NCI-H187 (cell line): ENCODE measurements at places on chromosomes 3 and 15.

- DNase-seq: no peak
Measured at GRCh38 chr15:90337256-90337655, 14.8 kb upstream of the ZNF774 start.

DNA sequence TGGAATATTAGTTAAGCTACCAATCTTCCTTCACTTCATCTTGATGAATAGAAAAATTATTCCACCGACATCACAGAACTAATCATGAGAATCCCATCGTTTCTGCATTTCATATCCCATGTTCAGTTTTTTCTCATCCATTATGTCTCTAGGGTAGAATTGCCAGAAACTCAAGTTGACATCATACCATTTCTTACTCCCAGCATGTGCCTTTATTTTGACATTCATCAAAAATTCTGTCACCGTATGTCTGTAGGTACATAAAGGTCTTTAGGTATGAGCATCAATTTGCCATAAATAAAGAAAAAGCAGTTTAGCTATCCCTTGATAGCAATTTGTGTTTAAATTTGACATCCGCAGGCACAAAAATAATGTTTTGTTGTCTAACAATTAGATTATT lies 175.5 kb upstream of the ROBO2 start:
- DNase-seq: no peak

DNA sequence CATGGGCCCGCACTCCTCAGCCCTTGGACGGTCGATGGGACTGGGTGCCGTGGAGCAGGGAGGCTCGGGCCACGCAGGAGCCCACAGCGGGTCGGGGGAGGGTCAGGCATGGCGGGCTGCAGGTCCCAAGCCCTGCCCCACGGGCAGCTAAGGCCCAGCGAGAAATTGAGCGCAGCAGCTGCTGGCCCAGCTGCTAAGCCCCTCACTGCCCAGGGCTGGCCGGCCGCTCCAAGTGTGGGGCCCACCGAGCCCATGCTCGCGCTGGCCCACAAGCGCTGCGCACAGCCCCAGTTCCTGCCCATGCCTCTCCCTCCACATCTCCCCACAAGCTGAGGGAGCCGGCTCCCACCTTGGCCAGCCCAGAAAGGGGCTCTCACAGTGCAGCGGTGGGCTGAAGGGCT lies 259.4 kb downstream of the VGLL3 start:
- no peak for DNase-seq

DNA sequence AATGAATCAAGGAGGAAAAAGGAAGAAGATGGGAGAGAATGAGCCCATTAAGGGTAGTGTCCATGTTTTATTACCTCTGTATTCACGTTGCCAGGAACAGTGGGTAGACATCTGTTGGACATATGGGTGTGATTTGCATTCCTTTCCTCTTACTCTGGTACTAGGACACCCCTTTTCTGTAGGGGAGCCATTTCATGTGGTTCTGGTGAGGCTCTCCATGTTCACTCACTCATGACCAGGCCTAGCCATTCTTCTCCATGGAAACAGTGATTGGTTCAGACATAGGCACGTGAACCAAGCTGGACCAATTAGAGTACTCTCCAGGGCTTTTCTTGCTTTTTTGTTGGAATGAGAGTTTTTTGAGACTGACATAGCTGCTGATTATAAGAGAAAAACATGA lies 39.6 kb upstream of the PDCD6IP start:
- DNase-seq: no peak

- DNase-seq: no peak
Measured at GRCh38 chr15:57278439-57278838, 97.9 kb upstream of the CGNL1 start.

DNA sequence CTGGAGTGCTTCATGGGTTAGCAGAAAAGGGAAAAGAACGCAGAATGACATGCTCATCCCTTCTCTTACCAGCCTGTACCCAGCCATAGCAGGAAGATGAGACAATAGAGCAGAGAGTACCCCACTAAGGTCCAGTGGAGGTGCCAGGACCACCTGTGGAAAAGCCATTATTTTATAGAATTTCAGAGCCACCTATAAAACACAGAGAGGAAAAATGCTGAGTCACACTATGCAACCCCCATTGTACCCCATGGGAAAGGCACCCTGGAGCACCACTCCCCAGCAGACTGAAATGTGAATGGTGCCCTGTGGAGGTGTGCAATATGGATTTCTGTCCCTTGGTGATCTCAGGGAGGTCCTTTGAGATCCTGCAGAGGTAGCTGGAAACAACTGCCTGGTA lies 97.2 kb downstream of the HES1 start:
- DNase-seq: no peak

GRCh38 chr15:80404761-80405553 lies 775 bp downstream of the ARNT2 start:
- no peak for DNase-seq

DNA sequence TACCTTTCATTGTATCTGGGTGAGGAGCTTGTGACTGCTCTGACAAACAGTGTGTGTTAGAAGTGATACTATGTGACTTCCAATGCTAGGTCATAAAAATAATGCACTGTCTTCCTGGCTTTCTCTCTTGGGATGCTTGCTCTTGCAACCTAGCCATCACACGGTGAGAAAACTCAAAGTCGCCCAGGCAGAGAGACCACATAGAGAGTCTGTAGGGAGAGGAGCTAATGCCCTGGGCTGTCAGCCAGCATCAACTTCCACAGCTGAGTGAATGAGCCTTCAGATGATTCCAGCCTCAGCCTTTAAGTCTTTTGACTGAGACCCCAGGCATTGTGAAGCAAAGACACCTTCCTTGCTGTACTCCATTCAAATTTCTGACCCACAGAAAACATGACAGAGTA lies 220.6 kb upstream of the SGO1 start:
- no peak for DNase-seq

DNA sequence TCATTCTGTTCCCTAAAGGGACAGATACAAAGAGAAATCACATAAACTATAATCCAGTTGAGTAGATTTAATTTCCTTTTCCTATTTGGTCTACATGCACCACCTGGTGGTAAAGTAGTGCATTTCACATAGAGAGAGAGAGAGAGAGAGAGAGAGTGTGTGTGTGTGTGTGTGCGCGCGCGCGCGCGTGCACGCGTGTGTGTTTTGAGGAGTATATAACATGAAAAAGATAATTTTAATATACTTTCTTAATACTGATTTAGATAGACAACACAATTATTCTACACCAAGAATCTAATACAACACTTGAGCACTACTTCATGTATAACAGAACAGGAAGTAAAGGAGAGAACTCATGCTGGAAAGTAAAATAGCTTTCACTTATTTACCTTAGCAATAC lies 1.1 kb upstream of the FGF7 start:
- DNase-seq: no peak

GRCh38 chr15:62432702-62433398 lies 267.8 kb upstream of the C2CD4B start:
- DNase-seq: no peak

DNA sequence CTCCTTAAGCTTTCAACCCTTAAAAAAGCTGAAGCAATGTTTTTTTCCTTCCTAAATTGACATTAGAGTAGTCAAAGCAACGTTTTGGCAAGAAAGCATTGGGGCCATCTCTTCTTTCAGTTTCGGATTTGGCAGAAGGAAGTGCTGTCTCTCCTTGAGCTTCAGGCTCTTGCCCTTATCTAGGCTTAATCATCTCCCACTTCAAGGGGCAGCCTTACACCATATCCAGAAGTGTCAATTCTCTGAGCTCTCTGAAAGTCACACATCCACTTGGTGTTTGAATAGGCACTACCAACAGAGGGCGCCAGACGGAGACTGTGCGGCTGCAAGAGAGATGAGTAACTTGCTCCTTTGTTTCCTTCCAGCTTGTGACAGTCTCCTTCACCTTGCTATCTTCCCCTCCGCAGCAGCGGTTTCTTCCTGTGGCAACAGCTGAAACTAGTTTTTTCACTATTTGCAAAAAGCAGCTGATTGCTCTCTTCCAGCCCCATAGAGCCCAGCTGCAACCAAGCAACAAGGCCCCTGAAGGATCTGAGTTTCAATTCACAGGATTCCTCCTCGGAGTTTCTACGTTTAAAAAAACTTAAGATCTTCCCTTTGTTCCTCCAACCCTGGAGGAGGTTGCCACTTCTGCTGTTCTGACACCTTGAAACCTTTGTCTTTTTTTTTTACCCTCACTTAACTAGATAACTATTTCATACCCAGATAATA lies 147.0 kb upstream of the SLCO3A1 start:
- DNase-seq: peak; percentile 42

DNA sequence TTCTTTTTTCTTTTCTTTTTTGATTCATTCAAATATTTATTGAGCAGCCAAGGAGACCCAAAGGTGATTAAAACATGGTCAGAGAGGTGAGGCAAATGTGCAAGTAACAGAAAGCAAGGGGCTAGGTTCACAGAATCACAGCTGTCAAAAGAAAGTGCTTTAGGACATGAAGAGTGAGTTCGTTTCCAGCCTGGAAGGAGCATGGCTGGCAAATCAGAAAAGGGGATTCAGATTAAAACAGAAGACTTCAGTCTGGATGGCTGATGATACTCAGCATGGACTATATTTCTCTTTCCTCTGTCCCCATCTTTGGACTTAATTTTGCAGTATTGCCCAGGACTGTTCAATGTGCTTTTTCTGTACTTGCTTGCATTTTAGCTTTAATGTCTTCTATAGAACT lies 151.2 kb downstream of the NR1D2 start:
- no peak for DNase-seq

DNA sequence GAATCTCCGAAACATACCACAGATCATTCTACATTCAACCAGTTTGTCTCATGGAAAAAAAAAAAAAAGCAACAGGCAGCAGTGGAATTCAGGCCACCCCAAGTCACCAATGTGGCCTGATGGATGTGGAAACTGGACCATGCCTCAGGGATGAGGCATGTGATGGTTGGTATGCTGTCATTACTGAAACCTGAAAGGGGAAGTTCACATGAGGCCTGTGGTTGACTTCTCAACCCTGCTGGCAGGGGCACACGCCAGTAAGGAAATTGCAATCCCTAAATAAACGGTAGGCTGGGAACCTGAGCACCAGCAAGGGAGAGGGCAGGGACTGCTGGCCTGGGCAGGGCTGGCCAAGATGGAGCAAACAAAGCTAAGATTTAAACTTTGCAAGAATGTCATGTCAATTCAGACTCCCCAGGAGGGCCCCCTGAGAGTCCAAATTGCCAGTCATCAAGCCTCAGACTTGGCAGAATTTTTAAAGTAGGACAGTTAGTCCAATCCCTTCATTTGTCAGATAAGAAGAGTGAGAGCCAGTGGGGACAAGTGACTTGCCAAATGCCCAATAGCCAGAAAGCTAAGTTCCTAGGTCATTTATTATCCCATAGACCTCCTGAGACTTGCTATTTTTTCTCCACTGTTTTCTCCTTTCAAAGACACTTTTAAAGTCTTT lies 310.4 kb downstream of the ERC2 start:
- no peak for DNase-seq

- DNase-seq: no peak
Measured at GRCh38 chr3:171133796-171134569, 107.5 kb upstream of the SLC2A2 start.

GRCh38 chr3:172586436-172586835 lies 63.2 kb upstream of the TNFSF10 start:
- DNase-seq: no peak

DNA sequence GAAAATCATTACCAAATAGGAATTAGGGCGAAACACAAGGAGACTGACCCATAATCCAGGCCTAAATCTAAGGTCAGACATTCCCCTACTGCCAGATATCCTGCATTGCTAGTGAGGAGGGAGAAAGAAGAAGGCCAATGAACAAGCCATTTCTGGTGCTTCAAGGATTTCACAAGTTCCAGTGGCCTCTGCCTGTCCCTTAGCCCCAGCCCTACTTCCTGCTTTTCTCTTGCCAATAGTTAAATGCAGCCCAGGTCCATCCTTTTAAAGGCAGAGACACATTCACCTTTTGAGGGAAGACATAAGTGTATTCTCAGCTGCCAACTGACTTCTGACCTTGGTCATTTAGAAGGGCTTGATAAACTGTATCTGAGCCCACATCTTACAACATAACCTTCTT lies 135.8 kb downstream of the ZNF621 start:
- DNase-seq: no peak

- no peak for DNase-seq
Measured at GRCh38 chr3:173983343-173983742, 585.8 kb downstream of the NLGN1 start.

- DNase-seq: no peak
Measured at GRCh38 chr15:60155661-60156060, 151.6 kb downstream of the FOXB1 start.

GRCh38 chr3:23304424-23304823 lies 101.3 kb downstream of the UBE2E2 start:
- DNase-seq: no peak

- DNase-seq: no peak
Measured at GRCh38 chr3:21691036-21691435, 60.0 kb downstream of the ZNF385D start.

- DNase-seq: no peak
Measured at GRCh38 chr3:75938921-75939320, 153.6 kb upstream of the ZNF717 start.

DNA sequence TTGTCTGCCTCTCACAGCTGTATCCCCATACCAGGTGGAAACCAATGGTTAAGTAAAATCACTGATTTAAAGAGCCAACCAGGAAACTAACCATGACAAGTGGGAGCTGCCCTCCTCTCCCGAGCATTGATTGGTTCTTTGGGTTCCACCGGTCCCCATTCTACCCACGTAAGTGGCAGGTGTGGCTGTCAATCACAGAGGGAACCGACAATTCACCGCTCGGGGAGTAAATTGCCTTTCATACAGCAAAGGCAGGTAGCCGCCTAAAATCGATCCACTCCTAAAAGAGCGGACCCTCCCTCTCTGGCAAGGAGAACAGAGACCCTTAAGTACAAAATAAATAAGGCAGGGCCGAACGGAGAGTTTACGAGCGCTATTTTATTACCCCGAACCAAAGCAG lies 1.2 kb downstream of the ERC2 start:
- peak; percentile 70 for DNase-seq

GRCh38 chr3:22089284-22089683 lies 338.3 kb upstream of the ZNF385D start:
- no peak for DNase-seq

DNA sequence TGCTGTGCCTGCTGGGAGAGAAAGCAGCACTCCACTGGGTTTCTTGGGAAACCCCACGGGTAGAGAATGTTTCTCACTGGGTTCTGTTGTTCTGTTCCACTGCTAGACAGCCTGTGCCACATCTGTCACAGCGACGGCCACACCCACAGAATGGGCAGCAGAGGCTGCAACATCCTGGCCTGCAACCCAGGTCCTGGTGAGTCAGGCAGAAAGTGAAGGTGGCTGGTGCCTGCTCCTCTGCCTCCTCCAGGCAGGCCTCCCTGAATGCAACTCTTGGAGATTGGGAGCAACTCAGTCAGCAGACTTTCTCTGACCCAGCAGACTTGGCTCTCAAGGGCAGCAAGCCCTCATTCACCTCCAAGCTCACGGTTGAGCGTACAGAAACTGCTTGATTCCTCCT lies 13.0 kb downstream of the C3orf18 start:
- no peak for DNase-seq

- DNase-seq: no peak
Measured at GRCh38 chr3:157652366-157652765, 149.2 kb upstream of the VEPH1 start.
